ENCODE measurements at places on chromosomes 6 and 20. TPM values are rescaled to one million over a fixed set of nuclear protein-coding genes. Genes with fewer than 3 reads are reported as not detected.

DNA sequence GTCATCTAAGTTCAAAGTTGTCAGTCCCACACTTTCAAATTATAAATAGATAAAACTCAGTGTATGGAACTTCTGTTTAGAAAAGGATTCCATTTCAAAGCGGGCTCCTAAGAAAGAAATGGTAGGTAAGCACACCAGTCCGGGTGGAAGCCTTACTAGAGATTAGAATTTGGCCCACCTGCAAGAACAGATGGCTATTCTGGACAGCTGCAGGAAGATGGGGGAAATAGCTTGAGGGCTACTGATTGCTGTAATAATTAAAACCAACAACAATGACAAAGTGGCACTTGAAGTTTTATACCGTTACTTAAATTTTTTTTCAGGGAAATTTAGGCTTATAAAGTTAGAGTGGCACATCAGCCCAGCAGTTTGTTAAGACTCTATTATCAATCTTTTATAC, 83.3 kb downstream of the HIVEP2 start:
- DNase-seq, result no peak

PSORS1C2 gene
- not detected for total RNA-seq

ASXL1 gene
- total RNA-seq, result 97.5 TPM

GRCh38 chr6:43172104-43173007, 1.3 kb downstream of the SRF start:
- peak; percentile 58 for DNase-seq

NOL4L gene
- 15.9 TPM for total RNA-seq

GRCh38 chr20:58893355-58894120, 41.0 kb downstream of the GNAS start:
- DNase-seq, result peak; percentile 60

PNLDC1 gene
- not detected for total RNA-seq

DNA sequence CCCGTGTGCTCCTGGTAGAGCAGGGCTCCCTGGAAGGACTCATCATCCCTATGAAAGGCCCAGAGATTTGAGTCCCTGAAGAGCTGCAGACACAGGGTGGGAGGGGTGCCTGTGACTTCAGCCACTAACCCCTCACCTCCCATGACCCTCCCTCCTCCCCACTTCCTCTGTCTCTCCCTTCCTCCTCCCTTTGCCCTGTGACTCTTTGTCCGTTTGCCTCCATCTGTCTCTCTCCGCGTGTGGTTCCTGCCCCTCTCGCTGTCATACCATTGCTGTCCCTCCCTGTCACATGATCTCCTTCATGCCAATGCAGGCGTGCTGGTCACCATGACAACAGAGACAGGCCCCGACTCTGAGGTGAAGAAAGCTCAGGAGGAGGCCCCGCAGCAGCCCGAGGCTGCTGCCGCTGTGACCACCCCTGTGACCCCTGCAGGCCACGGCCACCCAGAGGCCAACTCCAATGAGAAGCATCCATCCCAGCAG, 19.0 kb downstream of the EPB41L1 start:
- DNase-seq, result peak; percentile 7

Measured in activated naive CD8-positive, alpha-beta T cell treated with anti-CD3 and anti-CD28 coated beads for 36 hours (primary cell).